Activated naive CD4-positive, alpha-beta T cell treated with Interleukin-2 at 50 U/mL for 16 hours (primary cell): ENCODE measurements at places on chromosomes 7 and 10.

GRCh38 chr10:14621037-14621436 lies 153.7 kb downstream of the FAM107B start:
- DNase-seq: no peak

DNA sequence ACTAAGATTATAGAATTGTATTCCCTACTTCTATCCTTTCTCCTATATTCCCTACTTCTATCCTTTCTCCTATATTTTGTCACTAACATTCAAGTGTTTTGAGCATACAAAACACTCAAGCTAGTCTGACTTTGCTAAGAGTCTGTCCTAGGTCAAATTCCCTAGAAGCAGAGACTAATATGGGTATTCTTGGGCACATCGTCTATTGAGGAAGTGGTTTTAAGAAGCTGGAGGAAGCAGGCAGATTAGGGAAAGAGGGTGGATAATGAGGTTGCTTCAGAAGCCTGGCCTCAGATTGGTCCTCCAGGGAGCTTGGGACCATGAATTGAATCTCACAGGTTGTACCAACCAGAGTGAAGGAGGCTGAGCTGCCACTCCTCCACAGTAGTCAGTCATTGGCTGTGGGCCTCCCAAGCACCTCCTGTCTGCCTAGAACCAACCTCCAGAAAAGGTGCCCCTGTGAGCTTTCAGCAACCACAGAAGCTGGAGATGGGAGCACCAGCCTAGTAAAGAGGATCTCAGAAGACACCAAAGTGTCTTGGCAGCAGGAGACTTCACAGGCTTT lies 295.9 kb upstream of the PHF14 start:
- DNase-seq: no peak

- DNase-seq: no peak
These were observed 83.5 kb upstream of the CUX1 start for GRCh38 chr7:101733713-101734475.

GRCh38 chr10:60107308-60107976 lies 201.1 kb upstream of the CCDC6 start:
- no peak for DNase-seq

DNA sequence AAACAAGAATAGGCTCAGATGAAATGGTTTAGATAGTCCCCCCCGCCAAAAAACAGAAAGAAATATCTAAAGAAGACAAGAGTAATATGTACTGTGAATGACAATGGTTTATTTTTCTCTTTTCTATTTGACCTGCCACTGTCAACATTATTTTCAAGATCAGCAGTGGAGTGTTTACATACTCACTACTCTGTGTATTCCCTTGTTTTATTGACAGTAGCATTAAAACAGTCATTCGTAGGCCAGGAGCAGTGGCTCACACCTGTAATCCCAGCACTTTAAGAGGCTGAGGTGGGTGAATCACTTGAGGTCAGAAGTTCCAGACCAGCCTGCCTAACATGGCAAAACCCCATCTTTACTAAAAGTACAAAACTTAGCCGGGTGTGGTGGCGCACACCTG lies 245.3 kb upstream of the SLC26A5 start:
- no peak for DNase-seq
